ENCODE measurements at places on chromosomes 3 and 15.

- DNase-seq: no peak
Measured at GRCh38 chr15:101773496-101774100, 29.7 kb upstream of the OR4F6 start.

DNA sequence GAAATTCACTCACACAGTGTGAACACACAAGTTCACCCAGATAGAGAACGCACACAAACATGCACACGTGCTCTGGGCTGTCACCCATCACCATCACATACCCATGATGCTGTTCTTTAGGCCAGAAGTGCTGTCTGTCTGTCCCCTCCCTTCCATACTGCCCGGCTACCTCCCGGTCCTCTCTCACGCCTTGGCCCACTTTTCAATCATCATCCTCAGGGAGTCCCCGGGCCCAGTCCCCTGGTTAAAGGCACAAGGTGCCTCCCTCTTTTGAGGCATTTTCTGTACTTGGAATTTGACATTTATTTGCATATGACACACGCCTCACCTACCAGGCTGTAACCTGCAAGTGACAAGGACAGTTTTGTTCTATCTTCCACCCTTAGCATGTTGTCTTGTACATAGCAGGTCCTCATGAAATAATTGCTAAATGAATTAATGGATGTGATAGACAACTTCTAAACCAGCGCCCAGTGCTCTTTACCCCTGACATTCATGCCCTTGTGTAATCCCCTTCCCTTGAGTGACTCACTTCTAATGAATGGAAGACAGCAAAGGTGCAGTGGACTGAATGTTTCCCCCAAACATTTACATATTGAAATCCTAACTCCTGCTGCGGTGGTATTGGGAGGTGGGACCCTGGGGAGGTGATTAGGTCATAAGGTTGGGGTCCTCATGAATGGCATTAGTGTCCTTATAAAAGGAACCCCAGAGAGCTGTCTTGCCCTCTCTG, 73.9 kb upstream of the ADPGK start:
- DNase-seq: no peak

- no peak for DNase-seq
Measured at GRCh38 chr15:81092559-81092902, 41.5 kb upstream of the CFAP161 start.

GRCh38 chr3:117411971-117412370, 702.4 kb downstream of the TUSC7 start:
- no peak for DNase-seq

- DNase-seq: no peak
Measured at GRCh38 chr15:57916695-57917094, 148.8 kb downstream of the ALDH1A2 start.

DNA sequence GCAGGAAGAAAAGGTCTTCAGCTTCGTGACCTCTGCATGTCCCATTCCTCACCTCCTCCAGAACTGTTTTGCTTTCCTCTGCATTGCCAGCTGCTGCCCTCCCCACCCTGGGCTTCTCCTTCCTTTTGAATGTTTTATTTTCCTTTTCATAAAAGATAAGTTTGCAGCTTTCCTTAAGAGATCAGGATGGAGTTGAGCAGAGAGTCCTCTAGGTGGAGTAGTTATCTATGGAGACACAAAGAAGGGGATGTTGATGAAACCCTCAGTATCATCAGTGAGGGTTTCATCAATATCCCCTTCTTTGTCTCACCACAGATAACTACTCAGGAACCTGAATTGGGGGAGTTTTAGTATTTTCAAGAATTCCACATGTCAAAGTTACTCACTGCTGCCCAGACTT, 19.0 kb upstream of the SLC25A36 start:
- no peak for DNase-seq

DNA sequence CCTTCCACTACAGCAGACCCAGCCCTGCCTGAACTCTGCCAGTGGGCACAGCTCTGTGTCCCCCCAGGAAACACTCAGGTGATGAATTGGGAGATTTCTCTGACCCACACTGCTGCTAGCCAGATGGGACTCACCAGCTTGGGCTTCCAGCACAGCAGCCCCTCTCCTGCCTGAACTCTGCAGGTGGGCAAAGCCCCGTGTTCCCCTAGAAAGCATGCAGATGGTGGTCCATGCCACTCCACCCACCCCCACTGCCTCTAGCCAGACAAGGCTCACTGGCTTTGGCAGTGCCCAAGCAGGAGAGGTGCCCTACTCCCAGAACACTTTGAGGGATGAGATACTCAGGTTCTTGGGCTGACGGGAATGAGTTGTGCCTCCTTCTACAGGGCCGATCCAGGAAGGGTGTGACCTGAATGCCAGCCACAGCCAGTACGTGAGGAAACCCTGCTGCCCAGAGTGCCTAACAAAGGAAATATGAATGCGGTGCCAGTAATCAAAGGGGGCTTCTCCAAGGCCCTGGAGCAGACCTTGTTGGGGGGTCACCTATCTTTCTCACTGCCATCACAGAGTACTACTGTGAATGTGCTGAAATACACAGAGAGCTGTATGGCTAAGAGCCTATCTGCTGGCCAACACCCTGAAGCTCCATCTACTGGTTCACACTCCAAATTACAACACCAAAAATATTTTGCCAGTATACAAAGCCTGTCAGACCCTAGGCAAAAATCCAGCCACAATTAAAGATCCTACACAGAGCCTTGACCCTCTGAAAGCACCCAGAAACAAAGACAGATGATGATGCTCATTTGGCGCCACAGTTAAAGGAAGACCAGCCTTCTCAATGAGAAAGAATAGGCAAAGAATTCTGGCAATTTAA, 61.9 kb downstream of the BTLA start:
- DNase-seq: no peak

All from stimulated activated CD8-positive, alpha-beta memory T cell treated with anti-CD3 and anti-CD28 coated beads, Interleukin-4, amount 100 ng/mL, for 1 hour (primary cell).